ENCODE measurements at places on chromosomes 16 and 17.

GRCh38 chr16:14505846-14506245 is 124.2 kb downstream of the PARN start:
- peak; percentile 73 for DNase-seq

DNA sequence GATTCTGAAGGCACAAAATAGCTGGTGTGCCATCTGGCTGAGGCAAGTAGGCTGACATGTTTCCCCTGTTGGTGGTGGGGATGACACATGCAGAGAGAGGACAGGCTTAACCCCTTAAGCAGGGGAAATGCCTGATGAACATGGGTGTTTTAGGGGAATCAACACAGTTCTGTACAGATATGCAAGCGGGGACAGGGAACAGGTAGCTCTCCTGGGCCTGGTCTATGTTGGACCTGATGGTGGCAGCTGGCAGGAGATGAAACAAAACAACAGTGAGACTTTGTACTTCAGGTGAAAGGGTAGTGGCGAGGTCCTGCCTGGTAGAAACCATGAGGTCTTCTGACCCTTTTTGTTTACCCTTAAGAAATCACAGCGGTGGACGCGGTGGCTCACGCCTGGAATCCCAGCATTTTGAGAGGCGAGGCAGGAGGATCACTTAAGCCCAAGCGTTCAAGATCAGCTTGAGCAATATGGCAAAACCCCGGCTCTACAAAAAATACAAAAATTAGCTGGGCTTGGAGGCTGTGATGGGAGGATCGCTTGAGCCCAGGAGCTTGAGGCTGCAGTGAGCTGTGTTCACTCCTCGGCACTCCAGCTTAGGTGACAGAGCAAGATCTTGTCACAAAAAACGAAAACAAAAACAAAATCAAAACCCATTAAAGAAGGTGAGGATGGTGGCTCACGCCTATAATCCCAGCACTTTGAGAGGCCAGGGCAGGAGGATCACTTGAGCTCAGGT is 10.5 kb downstream of the OR1F1 start:
- DNase-seq: peak; percentile 20

DNA sequence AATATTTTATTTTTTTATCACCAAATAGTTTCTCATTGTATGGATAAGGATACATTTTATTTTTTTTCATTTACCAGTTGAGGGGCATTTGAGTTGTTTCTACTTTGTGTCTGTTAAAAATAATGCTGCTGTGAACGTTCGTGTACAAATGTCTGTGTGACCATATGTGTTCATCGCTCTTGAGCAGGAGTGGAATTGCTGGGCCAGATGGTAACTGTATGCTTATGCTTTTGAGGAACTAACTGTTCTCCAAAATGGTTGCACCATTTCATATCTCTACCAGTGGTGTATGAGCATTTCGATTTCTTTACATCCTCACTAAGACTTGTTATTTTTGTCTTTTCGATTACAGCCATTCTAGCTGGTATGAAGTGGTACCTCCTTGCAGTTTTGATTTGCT is 212.5 kb upstream of the N4BP1 start:
- DNase-seq: no peak

GRCh38 chr16:56354016-56354415 is 71.3 kb downstream of the AMFR start:
- no peak for DNase-seq

DNA sequence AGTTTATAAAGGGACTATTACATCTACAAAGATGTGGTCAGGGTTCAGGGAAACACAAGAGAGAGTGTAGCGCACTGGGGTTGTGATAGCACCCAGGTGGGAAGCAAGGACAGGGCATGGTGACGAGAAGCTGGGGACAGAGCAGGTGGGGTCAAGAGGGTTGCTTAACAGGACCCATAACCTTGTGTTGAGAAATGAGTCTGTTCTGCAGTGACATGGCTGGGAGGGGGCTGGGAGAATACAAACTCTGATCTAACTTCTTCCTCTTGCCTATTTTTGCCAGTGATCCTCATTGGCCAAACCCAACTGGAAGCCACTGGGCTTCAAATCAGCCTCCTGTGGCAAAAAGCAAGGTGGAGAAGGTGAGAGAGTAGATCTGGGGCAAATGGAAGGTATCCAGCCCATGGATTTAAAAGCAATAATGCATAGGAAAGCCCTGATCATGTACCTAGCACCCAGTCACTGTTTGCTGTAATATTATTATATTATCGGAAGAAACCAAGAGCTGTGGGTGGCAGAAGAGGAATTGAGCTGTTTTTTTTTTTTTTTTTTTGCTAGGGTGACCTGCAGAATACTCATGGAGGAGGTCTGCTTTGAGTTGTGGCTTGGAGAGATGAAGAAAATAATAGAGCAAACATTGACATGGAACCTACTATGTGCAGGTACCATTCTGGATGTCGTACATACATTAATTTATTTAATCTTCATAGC is 76.9 kb upstream of the ZFHX3 start:
- DNase-seq: no peak

- no peak for DNase-seq
These were observed 82.1 kb downstream of the SLC39A11 start for GRCh38 chr17:73010414-73010813.

- no peak for DNase-seq
These were observed 30.7 kb upstream of the PIK3R6 start for GRCh38 chr17:8898126-8898525.

GRCh38 chr17:2909846-2910234 is 113.6 kb downstream of the RAP1GAP2 start:
- DNase-seq: no peak

DNA sequence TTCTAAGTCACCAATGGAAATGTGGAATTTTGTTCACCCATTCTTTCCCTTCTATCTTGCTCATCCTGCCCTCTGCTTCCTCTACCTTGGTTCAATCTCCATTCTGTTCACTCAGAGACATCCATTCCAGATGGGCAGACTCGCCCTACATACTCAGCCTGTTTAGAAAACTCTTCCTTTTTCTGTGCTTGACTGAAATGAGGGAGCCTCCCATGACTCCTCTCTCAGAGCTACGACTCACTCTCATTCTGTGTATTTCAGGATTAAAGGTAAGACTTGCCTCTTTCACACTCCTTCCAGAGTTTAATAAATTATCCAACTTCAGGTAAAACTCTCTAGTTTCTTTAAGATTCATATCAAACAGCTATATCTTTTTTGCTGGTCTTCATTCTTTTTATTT is 182.8 kb downstream of the HS3ST3A1 start:
- peak; percentile 56 for DNase-seq

- DNase-seq: no peak
These were observed 13.8 kb downstream of the THRA start for GRCh38 chr17:40076591-40076990.

DNA sequence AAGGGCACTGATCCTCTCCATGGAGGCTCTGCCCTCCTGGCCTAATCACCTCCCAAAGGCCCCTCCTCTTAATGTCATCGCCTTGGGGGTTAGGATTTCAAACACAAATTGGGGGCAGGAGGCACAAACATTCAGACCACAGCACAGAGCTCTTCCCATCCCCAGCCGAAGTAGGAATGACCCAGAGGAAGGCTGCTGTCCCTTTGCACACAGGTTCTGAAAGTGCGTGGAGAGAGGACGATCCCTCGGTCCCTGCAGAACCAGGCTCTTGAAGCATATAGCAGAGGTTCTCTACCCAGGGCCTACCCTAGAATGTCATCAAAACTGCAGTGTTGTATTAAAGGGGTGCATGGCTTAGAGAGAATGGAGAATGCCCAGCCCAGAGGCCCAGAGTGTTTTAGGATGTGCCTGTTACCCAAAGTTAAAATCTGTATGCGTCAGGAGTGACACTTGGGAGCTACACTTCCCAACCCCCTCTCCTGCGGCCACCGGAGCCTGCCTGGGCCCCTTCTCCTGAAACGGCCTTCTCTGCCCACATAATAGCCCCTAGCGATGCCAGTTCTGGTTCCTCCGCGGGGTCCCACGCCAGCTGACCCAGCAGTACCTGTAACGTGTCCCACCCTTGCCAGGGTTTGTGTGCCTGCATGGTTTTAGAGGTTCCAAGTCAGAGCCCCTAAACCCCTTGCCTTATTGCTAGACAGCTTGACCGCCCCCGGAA is 159.5 kb upstream of the CACNG5 start:
- DNase-seq: no peak

GRCh38 chr17:2092253-2092652 is 37.4 kb downstream of the HIC1 start:
- no peak for DNase-seq

- DNase-seq: no peak
These were observed 45.1 kb downstream of the BAIAP2 start for GRCh38 chr17:81080019-81080418.

GRCh38 chr16:19697756-19698318 is 20.2 kb downstream of the KNOP1 start:
- no peak for DNase-seq

- no peak for DNase-seq
These were observed 37.4 kb downstream of the AXIN2 start for GRCh38 chr17:65523853-65524664.

DNA sequence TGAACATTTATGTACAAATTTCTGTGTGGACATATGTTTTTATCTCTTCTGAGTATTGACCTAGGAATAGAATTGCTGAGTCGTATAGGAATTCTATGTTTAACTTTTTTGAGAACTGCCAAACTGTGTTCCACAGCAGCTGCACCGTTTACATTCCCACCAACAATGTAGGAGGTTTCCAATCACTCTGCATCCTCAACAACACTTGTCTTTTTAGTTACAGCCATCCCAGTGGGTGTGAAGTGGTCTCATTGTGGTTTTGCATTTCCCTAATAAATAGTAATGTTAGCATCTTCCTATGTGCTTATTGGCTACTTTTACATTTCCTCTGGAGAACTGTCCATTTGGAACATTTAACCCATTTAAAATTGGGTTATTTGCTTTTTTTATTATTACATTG is 36.6 kb upstream of the NACA2 start:
- DNase-seq: no peak

GRCh38 chr17:66344473-66344872 is 42.1 kb downstream of the PRKCA start:
- DNase-seq: no peak

GRCh38 chr17:18070861-18071340 is 16.8 kb upstream of the DRG2 start:
- peak; percentile 68 for DNase-seq

DNA sequence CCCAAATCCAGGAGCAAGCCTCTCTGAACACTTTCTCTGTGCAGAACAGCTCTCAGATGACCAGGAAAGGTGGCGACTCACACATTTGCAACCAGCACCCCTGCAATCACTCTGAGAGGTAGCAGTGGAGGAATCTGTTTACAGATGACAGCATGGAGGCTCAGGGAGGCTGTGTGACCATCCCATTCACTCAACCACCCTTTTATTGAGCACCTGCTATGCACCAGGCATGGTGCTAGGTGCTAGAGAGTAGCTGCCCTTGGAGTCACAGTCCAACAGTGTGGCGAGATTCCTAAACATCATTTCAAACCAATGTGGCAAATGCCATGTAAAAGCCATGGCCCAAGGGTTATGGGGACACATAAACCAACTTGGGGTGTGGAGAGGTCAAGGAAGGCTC is 1.5 kb upstream of the ITGB4 start:
- DNase-seq: no peak

DNA sequence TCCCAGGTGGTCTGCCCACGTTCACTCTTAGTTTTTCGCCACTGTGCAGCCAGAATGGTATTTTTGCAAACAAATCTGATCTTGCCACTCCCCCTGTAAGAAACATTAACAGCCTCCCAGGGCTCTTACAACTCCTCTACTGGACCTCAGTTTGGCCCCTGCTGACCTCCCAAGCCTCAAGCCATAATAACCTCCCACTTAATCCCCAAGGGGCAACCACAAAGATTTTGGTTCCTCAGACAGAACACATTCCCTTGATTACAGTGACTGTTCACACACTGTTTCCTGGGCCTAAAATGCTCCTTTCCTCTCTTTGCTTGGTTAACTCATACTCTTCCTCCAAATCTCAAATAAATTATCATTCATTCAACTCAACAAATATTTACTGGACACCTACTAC is 21.5 kb upstream of the CD300E start:
- no peak for DNase-seq

DNA sequence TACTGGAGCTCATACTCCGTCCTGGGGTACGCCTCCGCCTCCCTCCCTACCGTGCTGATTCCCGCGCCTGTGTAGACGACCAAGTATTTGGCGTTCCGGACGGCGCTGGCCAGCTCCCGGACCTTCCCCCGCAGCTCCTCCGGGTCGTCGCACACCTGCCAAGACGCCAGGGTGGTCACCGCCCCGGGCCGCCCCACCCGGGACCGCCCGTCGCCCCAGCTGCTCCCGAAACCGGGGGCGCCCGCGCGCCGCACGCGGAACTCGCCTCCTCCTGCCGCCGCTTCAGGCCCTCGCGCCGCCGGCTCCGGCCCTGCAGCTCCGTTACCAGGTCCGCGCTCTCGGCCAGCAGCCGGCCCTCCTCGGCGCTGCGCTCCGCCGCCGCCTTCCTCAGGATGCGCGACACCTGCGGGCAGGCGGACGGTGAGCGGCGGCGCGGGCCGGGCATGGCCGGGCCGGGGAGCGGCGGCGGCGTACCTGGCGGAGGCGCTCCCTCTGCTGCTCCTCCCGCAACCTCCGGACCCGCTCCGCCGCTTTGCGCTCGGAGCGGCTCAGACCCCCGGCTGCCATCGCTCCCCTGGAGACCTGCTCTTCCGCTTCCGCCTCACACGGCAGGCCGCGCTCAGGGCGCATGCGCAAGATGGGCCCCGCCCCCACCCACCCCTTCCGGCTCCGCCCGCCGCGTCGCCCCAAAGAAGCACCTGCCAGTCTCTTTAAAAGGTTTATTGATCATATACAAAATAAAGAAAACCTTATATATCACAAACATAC is at the start of gene SIRT7:
Gene SIRT7, minus strand, starts transcription at position 612 of the 768 bp plus-strand sequence. Its CDS starts 45 bp downstream, at position 567.
- peak; percentile 80 for DNase-seq

DNA sequence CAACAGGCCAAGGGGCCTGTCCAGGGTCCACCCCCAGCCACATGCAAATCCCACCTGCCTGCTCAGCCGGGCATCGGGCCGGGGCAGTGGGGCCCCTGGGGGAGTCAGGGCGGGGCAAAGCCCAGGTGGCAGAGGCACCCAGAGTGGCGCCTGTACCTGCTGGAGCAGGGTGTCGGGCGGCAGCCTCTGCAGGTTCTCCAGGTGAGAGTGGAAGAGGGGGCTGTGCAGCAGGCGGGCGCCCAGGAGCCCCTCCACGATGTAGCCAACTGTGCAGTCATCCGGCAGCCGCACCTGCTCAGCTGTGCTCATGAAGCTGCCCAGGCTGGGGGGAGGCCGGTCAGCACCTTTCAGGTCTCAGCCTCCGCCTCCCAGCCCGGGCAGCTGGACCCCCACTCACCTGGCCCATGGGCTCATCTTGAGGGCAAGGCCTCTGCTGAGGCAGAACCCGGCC is 2.1 kb downstream of the RFNG start:
- no peak for DNase-seq

GRCh38 chr17:6548578-6549330 is 7.6 kb downstream of the PITPNM3 start:
- DNase-seq: no peak

DNA sequence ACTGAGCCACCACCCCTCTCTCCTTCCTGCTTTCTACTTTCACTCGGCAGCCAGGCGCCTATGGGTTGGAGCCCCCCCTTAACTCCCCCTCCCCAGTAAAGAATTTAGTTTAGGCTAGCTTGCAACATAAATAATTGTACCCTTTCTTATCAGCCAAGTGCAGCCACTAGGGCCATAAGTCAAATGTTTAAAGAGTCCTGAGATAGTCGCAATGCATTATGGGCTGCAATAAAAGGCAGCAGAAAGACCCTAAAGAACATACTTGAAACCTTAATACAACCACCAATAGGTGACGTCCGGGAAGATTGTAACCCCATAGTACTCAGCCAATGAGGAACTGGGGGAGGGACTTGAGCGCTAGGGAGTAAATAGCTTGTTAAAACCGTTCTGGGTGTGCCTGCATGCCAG is 40.5 kb downstream of the C16orf82 start:
- DNase-seq: no peak
